Activated CD4-positive, alpha-beta memory T cell treated with anti-CD3 and anti-CD28 coated beads, Interleukin-2, amount 10 ng/mL, durations not matched to agents 7 days and 5 days (primary cell): ENCODE measurements at places on chromosomes 5 and 9. TPM values are rescaled to one million over a fixed set of nuclear protein-coding genes. Genes with fewer than 3 reads are reported as not detected.

Gene TTLL11
- 2.1 TPM for total RNA-seq

DNA sequence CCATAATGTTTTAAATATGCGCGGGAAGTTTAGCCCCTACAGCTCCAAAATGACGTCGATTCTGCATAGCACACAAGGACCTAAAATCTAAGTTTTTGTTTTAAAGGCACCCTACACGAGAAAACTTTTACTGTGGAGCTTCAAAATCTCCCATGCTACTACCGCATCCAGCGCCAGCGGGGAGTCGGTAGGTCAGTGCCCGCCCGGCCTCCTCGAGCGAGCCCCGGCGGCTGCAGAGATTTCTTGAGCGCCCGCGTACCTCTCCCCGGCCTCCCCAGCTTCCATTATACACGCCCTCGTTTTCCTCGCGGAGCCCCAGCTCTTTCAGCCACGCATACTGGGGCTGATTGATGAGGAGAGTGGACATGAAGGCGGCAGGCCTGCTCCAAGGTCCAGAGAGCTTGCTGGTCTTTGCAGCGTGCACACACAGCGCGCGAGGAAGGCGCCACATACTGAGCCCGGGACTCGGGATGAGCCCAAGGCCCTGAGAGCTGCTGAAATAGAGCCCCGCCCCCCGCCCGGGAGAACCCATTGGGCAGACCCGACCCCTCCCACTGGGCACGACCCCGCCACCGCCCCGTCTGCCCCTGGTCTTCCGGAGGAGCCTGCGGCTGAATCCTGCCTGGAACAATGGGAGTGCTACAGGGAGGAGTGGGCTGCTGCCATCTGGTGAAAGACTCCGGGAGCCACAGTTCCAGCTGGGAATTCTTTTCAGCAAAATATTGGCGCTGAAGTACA is at the start of gene ALDH7A1:
TSS of gene ALDH7A1 (minus strand) at position 472 of the 738 bp plus-strand sequence. CDS start at position 451, 21 bp downstream.
- H3K4me3 ChIP-seq: peak within 1 kb of the TSS; percentile 59
- peaks cover 11% of the 10 kb centered on the region for H3K4me1 ChIP-seq
- H3K36me3 ChIP-seq: no peaks in the 10 kb centered on the region
- DNase-seq: no peak
- no peak within 1 kb of the TSS for H3K27ac ChIP-seq

GRCh38 chr5:12951846-12952245 is 992.6 kb downstream of the DNAH5 start:
- no peak overlapping the region for H3K27ac ChIP-seq
- no peaks in the 10 kb centered on the region for H3K36me3 ChIP-seq
- H3K27me3 ChIP-seq: no peaks in the 10 kb centered on the region
- H3K4me3 ChIP-seq: no peak overlapping the region
- DNase-seq: no peak

Gene ANXA2R
- 28.3 TPM for total RNA-seq

DNA sequence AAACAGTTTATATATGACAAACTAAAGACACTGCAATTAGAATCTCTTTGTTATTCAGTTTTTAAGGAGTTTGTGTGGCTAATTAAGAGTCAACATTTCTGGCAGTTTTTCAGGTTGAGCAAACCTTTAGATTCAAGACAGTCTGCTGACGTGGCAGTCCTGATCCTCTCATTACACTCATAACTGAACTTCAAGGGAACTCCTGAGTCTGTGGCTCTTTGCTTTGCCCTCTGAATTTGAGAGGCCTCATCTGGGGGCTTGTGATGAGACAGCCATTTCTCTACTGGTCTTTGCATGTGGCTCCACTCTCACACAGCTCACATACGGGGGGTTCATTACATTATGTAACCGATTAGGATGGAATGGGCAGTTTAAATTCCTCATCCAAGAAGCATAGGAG is 182.9 kb upstream of the MEF2C start:
- H3K4me3 ChIP-seq: no peak overlapping the region
- DNase-seq: peak; percentile 20
- no peak overlapping the region for H3K27ac ChIP-seq
- H3K4me1 ChIP-seq: peaks cover 14% of the 10 kb centered on the region

Gene LCN6
- total RNA-seq: not detected

Gene COL27A1
- total RNA-seq: 0.50 TPM

DNA sequence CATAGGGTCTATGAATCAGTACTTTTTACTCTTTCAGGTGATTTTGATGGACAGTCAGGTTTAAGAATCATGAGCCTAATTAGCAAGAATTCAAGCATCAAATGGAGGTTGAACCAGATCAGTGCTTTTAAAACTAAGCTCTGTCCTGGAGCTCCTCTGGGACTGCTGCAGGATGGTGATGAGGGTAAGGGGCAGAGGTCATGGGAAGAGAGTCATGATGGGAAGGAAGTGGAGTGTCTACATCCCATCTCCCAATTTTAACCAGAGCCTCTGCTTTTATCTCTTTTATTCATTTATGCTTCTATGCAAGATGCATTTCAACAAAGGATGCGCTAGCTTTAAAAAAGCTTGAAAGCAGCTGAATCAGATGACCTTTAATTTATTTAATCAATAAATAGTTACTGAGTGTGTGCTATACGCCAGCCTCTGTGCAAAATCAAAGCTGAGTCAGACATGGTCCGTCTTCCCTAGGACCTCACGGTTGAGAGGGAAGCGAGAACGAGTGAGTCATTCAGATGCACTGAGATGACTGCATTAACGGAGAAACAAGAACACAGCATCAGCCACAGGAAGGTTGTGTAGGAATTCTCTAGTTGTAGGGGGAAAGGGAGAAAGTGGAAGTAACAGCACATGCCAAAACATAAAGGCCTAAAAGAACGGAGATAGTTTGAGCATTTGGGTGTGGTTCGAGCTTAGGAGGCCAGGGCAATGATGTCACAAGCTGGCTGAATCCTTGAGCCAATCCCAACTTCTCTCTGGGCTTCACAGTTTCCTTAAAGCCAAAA is 441.6 kb upstream of the BRINP1 start:
- H3K27ac ChIP-seq: no peak overlapping the region
- no peak overlapping the region for H3K4me3 ChIP-seq
- H3K36me3 ChIP-seq: no peaks in the 10 kb centered on the region
- DNase-seq: no peak
- H3K27me3 ChIP-seq: no peaks in the 10 kb centered on the region
- H3K4me1 ChIP-seq: no peaks in the 10 kb centered on the region
